Natural killer cell treated with Interleukin-12 subunit alpha and Interleukin-12 subunit beta and Interleukin-15 and Interleukin-18, amount 100 ng/mL, for 72 hours (primary cell): ENCODE measurements at places on chromosomes 3 and 15. TPM values are rescaled to one million over a fixed set of nuclear protein-coding genes. Genes with fewer than 3 reads are reported as not detected.

DNA sequence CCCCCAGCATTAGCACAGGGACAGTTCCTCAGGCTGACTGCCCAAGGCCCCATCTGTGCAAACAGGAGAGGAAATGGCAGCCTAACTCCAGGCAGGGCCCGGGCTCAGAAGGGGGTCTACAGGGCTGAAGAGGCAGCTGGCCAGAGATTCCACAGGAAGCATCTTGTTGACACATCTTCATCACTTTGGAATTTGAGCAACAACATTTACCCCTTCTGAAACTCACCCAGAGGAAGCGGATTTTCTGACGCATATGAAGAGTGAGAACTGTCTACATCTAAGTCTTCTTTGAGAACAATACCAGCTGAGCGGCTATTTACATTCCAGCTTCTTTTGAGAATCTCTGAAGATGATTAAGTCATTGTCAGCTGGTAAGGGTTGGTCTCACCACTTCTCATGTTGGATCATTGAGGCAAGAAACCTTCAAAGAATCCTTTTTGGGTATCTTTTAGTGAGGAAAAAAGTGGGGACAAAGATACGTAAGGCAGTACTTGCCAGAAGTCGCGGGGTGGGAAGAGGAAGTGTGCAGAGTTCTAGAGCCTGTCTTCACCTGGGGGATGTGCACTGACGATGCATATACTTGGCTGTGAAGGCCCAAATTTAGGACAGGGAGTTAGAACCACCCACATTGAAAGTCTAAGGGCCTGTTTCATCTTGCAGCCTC lies 25.4 kb upstream of the SRP14 start:
- no peak for DNase-seq

Gene LMAN1L
- total RNA-seq: 3.4 TPM

Gene IL12A
- 0.31 TPM for total RNA-seq

Gene LXN
- 16.1 TPM for total RNA-seq

Gene CGNL1
- total RNA-seq: not detected

GRCh38 chr15:98043160-98044014 lies 82.9 kb downstream of the ARRDC4 start:
- no peak for DNase-seq

GRCh38 chr3:157290766-157291165 lies 130.8 kb upstream of the CCNL1 start:
- no peak for DNase-seq

DNA sequence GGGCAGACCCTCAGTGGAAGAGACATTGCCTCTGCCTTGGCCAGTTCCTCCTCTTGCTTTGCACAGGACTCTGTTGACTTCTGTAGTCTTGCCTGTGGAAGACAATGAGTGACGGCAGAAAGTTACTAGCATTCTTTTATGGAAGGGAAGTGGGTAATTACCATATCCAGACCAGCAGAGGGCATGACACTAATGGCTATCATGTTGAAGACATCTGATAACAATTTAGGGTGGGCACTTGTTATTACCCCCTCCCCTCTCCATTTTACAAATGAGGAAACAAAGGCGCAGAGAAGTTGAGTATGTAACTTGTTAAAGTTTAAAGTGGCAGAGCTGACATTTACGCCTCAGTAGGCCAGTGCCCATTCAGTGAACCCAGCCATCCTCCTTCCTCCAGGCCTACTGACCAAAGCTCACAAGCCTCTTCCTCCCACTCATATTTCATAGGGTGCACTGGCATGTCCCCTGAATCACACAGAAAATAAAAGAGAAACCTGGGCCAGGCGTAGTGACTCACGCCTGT lies 48.2 kb upstream of the FMN1 start:
- no peak for DNase-seq

Gene SPG11
- 86.2 TPM for total RNA-seq

DNA sequence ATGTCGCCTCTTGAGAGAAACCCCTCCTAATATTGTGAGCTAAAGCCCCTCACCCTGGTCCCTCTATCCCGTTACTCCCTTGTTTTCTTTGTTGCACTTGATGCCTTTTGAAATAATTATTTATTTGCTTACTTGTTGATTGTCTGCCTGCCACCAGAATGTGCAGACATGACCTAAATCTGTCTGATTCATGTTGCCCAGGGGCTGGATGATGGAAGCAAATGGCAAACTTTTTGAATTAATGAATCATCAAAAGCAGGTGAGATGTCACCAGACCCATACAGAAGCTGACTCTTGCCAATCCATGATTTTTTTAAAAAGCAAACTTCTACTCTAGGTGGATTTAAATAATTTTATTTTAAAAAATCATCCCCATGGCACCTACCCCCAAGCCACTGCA lies 49.3 kb downstream of the GRIP2 start:
- peak; percentile 15 for DNase-seq

Gene IL5RA
- total RNA-seq: not detected

DNA sequence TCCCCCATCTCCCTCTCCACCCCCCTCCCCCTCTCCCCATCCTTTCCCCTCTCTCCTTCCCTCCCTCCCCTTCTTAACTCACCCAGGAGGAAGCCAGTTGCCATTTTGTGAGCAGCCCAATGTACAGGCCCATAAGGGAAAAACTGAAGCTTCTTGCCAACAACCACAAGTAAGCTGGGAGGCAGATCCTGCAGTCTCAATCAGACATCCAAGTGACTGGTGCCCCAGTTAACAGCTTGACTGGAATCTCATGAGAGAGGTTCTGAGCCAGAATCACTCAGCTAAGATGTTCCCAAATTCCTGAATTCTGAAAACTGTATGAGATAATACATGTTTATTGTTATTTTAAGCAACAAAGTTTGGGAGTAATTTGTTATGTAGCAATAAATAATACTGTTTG lies 90.7 kb downstream of the C3orf70 start:
- no peak for DNase-seq

DNA sequence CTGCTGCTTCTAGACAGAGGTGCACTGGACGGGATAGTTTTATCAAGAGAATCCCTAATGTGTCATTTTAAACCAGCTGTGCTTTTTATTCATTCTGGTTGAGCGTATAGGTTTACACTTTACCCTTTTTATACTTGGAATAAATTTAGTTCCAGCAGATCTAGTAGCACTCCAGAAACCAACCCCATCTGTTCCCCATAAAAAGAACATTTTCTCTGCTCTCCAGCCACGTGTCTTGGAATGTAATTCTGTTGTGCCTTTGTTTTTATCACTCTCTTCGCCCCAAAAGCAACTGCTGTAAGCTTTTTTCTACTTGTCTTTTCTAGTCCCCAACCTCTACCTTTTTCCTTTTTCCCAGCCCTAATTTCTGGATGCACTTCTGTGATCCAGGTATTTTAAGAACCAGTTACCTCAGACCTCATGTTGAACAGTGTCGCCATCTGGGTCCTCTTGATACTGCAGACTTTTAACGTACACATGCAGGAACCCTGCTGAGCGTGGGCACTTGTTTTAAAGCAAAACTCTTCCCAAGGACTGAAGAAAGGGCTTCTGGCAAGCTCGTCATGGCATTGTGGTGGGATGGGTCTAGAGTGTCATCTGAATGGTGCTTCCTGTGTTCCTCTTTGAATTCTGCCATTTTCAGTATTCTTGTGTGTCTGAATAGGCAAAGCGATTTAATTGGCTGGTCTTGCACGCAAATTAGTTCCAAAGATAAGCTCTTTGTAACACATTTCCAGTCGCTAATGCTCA lies 5.7 kb upstream of the EXOG start:
- no peak for DNase-seq

DNA sequence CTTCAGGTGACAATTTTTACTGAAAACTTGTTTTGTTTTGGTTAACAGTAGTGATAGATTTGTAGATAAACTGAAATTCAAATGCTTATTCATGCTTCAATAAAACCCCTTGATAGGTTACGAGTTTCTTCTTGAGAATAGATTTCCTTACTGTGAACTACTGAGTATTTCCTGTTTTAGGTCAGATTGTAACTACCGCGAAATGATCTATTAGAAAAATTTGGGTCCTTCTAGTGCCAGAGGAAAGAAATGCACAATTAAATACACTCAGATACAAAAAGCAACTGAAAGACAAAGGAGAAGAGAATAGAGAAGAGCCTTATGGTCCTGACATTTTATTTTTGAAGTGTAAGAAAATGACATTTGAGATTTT lies 251.7 kb upstream of the TBL1XR1 start:
- no peak for DNase-seq

DNA sequence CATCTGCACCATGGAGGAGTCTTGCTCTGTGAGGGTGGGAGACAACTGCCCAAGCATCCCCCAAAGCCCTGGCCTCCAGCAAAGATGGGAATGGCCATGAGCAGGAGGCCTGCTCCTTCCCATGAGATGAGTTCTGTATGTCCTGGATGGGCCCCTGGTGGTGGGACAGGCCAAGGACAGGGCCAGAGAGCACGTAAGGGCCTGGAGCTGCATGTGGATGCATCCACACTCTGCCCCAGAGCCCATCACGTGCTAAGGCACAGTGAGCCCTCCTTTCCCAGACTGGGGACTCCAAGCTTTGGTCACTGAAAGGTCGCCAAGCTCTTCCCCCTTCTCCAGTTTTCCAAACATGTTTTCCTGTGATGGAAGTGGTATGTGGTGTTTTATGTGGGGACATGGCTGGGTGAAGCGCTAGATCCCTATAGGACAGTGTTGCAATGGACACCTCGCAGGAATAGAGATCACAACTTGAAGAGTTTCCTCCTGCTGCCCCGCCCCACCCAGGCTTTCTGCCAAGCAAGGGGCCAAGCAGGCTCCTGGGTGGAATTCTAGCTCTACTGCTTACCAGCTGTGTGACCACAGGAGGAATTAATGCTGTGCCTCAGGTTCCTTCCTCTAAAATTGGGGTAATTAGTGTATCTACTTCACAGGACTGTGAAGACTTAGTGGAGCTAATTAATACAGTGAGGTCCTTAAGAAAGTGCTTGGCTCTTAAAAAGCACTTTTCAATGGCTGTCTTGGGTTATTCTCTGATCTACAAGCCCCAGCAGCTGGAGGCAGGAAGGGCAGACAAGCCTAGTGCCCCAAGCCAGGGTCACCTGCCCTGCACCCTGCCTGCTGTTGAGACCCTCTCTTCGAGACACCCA lies 106.4 kb upstream of the RPL32 start:
- DNase-seq: no peak

Gene MIX23
- 59.0 TPM for total RNA-seq

DNA sequence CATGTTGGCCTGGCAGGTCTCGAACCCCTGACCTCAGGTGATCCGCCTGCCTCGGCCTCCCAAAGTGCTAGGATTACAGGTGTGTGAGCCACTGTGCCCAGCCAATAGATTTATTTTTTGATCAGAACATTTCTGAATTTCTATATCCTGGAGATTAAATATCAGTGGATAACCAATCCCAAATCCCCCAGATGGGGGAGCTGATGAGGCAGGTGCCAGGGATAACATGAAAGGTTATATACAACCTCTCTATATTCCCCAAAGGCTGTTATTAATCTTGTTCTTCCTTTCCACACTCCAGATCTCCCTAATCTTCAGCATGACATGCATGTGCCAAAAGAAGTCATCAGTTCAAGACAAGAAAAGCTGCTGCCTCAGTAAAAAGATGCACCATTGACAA lies 112.3 kb downstream of the WDR76 start:
- DNase-seq: no peak

DNA sequence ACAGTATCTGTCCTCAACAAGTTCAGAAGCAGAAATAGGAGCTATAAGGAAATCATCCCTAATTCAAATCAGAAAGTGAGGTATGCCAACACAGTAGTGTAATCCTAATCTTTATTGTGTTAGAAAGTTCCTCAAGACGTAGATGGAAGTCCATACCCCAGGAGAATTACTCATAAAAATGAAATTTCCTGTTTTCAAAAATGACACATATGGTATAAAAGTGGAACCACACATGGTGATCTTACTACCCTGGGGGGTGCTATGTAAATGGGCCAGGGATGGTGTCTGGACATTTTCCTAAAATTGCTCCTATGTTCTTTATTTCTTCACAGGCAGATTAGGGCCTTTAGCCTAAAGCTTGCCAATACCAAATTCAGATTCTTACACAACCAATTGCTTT lies 204.1 kb downstream of the ARRDC4 start:
- no peak for DNase-seq

DNA sequence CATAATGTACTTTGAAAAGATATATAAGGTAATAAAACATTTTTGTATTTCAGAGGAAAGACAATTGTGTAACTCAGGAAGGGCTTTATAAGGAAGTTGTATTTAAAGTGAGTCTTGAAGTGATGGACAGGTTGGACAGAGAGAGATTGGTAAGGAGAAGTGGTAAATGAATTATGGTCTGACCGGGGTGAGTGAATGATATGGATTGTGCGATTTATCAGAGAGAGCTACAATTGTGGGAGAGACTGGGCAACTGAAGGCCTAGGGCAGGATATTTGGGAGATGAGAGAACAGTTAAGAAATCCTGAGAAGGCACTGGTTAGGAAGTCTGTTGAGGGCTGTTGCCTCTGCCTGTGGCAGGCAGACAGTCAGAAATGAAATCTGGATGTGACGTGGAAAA lies 14.8 kb downstream of the IL1RAP start:
- DNase-seq: no peak

DNA sequence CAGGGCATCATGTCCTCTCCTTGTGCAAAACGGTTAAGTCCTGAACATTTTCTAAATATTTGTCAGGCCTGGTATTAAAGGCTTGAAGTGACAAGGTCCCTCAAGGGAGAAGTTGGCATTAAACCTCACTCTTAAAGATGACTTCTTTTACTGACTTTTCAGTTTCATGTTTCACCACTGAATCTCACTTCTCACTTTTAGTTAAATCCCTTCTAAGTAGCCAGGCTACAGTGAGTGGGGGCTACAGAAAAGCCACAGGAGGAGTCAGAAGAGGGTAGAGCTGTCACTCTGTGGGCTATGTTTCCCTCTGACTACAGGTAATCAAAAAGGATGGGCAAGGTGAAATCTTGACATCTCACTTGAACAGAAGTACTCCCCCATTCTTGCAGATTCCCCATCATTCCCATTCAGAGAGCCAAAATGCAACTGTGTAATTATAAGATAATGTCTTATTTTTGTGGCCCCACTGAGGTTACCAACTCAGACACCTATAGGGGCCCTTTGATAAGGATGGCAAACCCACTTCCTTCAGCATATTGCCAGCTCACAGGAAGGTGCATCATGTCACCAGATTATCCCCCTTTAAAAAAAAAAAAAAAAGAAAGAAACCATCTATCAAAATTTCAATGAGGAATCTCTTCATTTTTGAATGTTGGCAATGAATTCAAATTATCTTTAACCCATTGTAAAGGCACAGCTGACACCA lies 790.1 kb upstream of the CFAP20DC start:
- no peak for DNase-seq

GRCh38 chr15:92448370-92448769 lies 54.7 kb downstream of the ST8SIA2 start:
- DNase-seq: no peak

DNA sequence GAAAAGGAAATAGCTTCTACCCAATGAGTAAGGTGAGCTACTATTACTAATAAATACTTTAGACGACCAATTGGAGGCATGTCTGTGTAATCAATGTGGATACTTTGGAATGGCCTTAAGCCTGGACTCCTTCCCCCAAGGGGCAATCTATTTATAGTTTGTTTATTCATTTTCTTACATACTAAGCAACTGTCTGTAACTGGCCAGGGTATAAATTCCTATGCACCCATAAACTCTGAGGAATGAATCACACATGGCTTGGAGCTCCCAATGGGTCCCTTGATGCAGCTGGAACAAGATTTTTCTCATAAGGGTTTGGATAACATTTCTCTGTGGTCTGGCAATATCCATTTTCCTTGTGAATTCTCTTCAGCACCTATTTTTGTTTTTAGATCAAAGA lies 506.8 kb downstream of the EDEM1 start:
- DNase-seq: no peak

GRCh38 chr15:30992249-30992864 lies 929 bp upstream of the MTMR10 start:
- DNase-seq: no peak

- DNase-seq: no peak
Observed at GRCh38 chr3:37114251-37115145, 59.9 kb downstream of the LRRFIP2 start.
